ENCODE measurements at places on chromosomes 7 and 10.
A peak's percentile ranks its signal among the peaks of the same experiment; 100 is the strongest.

- no peak for DNase-seq
Observed at GRCh38 chr10:132627666-132628531, 90.3 kb downstream of the INPP5A start.

GRCh38 chr7:99489235-99489634 is 10.8 kb downstream of the ZNF394 start:
- DNase-seq = no peak

DNA sequence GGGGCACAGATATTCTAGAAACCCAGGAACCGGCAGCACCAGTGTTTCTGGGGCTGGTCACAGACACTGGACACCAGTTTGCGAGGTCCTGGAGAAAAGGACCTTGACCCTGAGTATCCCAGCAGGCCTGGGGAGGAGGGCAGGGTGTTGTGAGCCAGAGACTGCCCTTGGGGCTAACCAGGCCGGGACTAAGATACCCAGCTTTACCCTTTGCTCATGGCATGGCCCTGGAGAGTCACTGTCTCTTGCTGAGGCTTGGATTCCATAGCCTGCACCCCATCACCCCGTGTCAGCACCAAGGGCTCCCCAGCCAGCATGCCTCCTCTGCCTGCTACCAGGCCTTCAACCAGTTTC is 124.4 kb downstream of the COL26A1 start:
- no peak for DNase-seq

GRCh38 chr10:19707376-19707775 is 108.9 kb upstream of the PLXDC2 start:
- no peak for DNase-seq

DNA sequence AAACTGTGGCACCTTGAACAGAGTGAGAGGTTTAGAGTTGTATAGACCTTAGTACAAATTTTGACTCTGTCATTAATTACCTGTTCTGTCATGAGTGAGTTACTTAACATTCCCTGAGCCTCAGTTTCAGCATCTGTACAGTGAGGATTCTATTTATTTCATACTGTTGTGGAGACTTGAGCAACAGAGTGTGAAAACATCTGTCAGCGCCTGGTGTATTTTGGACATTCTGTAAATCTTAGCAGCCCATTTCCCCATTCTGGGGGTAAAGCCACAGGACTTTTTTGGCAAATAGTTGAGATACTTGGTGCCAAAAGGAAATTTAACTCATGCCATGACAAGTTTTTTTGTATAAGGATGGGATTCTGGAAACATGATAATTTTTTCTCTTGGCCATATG is 94.8 kb downstream of the AUTS2 start:
- no peak for DNase-seq

DNA sequence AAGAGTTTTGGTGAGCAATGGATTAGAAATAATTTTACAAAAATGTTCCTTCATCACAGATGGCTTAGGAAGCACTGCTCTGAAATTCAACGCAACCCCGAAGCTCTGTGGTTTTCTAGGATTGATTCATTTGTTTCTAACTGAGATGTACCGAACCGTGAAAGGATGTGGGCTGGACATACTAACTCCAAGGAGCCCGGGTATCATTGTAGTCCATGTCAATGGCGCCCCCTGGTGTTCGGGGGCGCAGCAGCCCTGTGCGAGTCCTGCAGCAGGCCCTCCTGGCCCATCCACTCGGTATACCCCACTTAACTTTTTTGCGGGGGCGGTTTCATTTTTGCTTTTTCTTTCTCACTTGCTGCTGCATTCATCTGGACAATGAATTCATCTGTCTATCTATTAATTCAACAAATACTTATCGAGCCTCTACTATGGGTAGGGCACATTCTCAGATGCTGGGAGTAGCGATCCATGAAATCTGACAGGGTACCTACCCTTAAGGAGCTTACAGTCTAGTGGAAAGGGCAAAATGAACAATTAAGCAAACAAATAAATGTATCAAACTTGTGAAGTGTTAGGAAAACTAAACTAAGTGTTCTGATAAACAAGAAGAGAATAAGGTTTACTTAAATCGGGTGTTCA is 25.2 kb upstream of the ITPRID1 start:
- peak; percentile 1 for DNase-seq

GRCh38 chr7:7673240-7673550 is 32.6 kb downstream of the UMAD1 start:
- DNase-seq = no peak

DNA sequence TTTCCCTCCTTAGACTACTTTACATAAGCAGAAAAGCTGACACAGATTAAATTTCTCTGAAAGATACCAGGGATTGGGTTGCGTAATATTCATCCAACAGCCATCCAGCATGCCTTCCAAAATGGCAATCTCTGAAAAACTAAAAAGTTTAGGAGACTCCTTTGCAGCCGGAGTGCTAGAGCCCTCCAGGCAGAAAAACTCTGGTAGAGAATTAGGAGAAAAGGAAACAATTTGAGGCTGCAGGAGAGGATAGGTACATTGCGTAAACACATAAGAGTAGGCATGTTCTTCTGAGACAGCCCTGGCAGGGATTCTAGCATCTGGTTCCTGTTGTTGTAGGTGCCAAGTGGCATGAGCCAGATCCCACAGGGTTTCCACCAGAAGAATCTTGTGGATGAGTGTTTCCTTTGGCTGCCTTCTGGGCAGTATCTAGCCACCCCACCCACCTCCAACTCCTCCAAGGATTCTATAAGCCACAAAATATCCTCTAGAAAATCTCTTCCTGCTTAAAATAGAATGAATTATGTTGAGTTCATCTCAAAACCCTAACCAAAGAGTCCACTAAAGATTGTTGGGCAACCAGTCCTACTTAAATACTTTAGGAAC is 402.4 kb downstream of the HGF start:
- no peak for DNase-seq

- no peak for DNase-seq
Observed at GRCh38 chr7:76300166-76300731, 2.2 kb upstream of the HSPB1 start.

GRCh38 chr10:110657973-110658691 is 14.0 kb downstream of the RBM20 start:
- no peak for DNase-seq

GRCh38 chr10:9786576-9786975 is 1231.1 kb upstream of the CELF2 start:
- no peak for DNase-seq

DNA sequence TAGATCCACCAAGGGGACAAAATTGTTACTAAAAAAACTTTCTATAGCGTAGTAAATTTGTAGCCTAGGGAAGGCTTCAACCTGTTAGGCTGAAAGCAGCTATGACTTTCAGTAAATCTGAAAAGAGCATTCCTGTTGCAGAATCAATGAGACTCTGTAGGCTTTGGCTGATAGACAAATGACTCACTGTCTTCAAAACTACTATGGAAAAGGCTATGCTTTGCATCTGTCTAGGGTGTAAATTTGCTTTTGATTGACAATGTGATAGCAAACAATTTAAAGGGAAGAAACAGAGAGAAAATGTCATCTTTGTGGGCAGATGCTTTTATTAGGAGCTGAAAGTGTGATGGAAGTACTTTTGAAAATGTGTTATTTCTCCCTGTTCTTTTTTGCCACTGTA is 60.6 kb downstream of the ARL5B start:
- DNase-seq = no peak

GRCh38 chr10:89207801-89208551 is 859 bp upstream of the CH25H start:
- DNase-seq = no peak
